Hematopoietic multipotent progenitor cell treated with erythropoietin and hydrocortisone succinate and interleukin-3 and kit ligand, for 17 days (in vitro differentiated cells): ENCODE measurements at places on chromosomes 5 and 9.

GRCh38 chr9:88429595-88430430, 41.6 kb downstream of the SPIN1 start:
- DNase-seq: no peak

- no peak for DNase-seq
These were observed 1.3 kb upstream of the NNT start for GRCh38 chr5:43601454-43602260.

DNA sequence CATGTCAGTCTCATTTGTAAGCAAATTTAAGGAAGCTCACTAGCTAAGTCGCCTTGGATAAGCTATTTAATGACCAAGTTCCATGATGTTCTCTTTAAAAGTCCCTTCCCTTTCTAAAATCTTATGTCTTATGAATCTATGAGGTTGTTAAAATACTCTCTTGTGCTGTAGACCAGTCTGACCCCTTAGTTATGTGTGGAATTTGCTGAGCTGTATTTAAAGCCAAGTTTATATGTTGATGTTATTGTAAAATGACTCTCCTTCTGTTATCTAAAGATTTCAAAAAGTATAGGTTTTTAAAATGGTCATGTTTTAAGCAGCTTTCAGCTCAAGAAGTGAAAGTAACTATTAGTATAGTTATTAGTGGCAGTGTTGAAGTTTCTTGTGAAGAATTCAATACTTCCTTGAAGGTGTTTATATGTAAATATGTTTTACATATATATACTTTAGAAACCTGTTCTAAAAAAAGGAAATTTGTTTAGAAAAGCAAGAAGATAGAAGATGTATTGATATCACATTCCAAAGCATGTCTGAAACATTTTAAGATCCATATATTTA, 92.2 kb downstream of the CDC42SE2 start:
- no peak for DNase-seq

GRCh38 chr5:44783634-44784315, 25.0 kb upstream of the MRPS30 start:
- no peak for DNase-seq

DNA sequence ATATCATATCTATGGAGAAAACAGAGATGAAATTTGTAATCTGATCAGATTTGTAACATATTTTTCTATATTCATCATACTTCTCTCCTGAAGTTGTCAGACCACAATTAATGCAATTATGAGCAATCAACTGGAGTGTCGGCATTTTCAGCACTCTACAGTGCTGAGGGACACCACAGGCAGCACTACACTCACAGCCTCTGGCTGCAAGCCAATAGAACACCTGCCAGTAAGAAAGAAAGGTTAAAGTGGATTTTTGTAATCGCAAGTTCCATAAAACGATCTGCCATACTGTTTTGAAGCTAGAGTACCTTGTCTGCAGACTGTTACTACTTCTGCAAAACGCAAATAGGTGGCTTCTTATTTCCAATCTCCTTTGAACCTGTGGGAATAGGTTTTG, 147.6 kb downstream of the ADAMTS6 start:
- DNase-seq: no peak

DNA sequence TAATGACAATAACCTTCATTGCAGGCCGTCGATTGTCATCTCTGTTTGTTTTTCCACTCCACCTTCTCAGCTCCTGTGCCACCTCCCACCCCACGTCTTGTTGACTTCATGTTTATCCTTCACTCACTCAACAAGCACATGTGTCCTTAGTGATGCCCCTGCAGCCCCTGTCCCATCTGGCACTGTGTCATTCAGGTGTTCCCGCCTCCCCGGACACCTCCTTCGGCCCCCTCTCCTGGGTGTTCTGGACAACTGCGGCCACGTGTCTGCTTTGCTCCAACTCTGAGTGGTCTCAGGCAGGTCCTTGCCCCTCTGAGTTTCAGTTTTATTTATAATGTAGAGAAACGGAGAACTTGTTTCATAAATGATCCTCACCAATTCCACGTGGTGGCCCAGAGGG, 91.0 kb upstream of the COL5A1 start:
- DNase-seq: no peak

- DNase-seq: no peak
These were observed 2.2 kb upstream of the SLIT3 start for GRCh38 chr5:169303119-169303515.

DNA sequence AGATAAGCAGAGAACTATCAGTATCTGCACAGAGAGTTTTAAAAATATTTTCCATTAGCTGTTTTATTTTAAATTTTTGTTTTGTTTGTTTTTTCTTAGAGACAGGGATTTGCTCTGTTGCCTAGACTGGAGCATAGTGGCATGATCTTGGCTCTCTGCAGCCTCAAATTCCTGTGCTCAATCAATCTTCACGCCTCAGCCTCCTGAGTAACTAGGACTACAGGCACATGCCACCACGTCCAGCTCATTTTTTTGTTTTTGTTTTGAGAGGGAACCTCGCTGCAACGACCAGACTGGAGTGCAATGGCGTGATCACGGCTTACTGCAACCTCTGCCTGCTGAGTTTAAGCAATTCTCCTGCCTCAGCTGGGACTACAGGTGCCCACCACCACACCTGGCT, 138.2 kb upstream of the LPAR1 start:
- no peak for DNase-seq

GRCh38 chr9:37300620-37301019, 121.9 kb upstream of the GRHPR start:
- DNase-seq: no peak

- DNase-seq: no peak
These were observed 30.7 kb downstream of the TCF7 start for GRCh38 chr5:134145041-134145757.

- DNase-seq: no peak
These were observed 7.5 kb upstream of the ZNF367 start for GRCh38 chr9:96425500-96426169.

DNA sequence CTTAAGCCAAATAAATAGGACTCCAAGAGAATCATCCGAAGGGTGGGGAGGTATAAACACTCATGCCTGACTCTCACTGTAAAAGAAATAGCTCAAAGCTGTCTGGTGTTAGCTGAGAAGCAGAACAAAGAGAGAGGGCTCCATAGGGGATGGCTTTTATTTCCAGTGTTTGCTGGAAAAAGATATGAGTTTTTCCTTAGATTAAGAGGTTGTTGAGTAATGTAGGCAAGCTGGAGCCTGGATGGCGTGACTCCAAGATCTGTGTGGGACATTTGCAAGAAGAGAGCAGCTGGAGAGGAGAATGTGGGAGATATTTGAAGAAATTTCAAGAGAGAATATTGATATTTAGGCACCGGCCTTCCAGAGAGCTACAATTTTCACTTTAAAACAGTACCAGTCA, 793.7 kb upstream of the RGMB start:
- DNase-seq: no peak

- no peak for DNase-seq
These were observed 8.2 kb downstream of the GNE start for GRCh38 chr9:36250079-36250478.

DNA sequence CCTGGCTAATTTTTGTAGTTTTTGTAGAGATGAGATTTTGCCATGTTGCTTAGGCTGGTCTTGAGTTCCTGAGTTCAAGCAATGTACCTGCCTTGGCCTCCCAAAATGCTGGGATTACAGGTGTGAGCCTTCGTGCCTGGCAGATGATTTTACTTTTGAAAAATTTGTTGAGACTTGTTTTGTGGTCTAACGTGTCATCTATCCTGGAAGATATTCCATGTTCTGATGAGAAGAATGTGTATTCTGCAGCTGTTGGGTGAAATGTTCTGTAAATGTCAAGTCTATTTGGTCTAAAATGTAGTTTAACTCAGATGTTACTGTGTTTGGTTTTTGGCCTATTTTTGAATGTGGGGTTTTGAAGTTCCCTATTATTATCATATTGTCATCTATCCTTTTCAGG, 145.6 kb downstream of the XRCC4 start:
- DNase-seq: no peak

- DNase-seq: no peak
These were observed 78.5 kb upstream of the PIP5K1B start for GRCh38 chr9:68626526-68626925.

DNA sequence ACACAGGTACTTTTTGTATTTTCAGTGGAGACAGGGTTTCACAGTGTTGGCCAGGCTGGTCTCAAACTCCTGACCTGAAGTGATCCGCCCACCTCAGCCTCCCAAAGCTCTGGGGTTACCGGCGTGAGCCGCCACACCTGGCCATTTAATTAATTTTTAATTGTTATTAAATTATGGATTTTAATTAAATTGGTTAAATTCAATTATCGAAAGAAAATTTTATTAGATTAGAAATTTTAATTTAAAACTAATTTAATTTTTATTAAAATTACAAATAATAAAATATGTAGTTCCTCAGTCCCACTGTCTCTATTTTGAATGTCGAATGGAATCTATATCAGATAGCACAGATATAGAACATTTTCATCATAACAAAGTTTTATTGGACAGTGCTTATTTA, 416.5 kb downstream of the GABRG2 start:
- DNase-seq: no peak

DNA sequence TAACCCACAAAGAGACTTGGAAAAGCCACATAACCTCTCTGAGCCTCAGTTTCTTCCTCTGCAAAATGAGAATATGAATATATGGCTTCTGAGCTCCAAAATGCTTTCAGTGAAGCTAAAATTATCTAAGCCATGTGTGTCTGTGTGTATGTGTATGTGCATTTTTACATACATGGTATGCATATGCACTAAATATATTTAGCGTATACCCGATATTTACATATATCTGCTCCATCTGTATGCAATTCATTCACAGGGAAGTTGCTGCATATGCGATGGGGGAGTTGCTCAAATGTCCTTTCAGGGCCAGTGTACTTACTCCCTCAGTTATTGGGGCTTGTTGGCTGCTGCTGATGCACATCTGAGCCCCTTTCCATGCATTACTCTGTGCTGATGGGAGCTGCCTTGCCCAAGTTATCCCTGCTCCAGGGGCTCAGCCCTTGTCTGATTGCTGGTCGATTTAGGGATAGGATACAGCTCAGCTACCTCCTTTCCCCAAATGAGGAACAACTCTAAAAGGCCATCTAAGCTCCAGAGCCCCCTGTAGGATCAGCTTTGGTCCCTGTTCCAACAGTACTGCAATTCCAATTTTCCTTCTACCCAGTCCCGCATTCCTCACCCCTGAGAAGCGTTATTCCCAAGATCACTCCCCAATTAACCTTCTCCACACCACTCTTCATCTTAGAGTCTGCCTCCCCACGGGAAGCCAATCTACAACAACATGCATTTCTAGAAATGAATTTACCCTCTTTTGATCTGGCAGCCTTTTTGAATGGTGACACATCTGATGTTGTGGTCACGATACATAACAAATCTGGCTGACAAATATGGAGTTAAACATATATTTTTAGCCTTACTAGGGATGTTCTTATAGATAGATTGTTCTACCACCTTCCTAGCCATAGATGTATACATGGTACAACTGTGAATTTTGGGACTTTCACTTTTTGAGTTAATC, 15.9 kb downstream of the RHOBTB3 start:
- DNase-seq: no peak

DNA sequence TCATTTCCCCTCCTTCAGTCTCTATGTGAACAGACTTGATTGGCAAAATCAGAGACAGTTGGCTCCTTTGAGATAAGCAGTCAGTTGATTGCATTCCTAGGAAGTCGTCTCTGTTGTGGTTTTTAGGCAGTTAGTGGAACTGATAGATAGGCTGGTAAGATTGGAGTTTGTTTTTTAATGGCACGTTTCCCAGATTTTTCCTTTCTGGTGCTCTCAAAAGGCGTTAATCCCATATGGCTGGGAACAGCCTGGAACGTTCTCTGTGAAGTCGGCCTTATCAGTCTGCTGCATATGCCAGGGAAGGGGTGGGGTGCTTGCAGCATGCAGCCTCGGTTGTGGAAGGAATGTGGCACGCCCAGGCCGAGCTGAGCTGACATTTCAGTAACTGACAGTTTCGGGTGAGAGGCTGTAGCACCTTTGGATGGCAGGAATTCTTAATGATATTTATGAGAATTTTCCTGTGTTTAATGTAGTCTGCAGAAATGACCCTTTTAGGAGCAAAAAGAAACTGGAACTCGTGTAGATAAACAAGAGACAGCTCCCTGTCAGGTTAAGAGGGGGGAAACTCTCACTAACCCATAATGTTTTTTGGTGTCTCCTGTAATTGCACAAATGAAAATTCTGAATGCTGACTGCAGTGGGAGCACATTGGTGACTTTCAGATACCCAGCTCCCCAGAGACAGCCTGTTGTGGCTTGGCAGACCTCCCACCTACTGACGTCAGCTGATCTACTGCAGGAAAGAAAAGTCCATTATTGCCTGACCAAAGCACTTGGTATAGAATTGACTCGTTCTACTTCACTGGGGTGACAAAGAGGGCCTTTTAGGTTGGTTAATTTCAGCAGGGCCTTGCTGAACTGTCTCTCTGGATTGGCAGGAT, 6.3 kb downstream of the SPTAN1 start:
- peak; percentile 75 for DNase-seq

GRCh38 chr9:27599102-27599869, 26.0 kb upstream of the C9orf72 start:
- DNase-seq: no peak

DNA sequence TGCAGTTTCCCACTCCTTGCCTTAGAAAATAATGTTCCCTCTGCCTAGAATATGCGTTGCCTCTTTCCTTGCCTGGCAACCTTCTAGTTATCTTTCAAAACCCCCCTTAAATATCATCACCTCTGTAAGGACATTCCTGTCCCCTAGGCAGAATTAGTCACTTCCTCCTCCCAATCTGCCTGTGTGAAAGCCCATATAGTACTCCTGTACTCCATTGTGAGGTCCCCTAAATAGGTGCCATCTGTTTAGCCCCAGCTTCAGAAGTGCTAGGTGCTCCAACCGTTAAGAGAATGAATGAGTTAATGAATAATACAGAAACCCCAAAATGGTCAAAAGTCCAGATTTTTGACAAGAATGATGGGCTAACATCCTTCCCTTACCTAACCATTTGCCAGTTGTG, 181.4 kb downstream of the GDNF start:
- no peak for DNase-seq

DNA sequence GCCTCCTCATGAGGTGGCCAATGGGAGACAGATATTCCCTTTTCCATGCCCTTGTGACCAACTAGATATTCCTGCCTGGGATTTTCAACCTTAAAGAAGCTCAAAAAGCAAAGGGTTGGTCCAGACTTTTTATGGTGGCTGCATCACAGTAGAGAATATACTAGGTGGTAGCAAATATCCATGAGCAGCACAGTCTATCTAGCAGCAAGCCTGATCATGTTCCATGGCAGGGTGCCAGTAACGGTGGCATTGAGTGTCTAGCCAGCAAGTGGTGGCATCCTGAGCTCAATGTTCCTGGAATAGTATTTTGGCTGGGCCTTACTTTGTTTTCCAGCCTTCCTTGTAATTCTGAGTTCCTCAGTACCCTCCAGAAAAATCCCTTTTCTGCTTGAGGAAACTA, 25.8 kb downstream of the CDC25C start:
- peak; percentile 94 for DNase-seq

DNA sequence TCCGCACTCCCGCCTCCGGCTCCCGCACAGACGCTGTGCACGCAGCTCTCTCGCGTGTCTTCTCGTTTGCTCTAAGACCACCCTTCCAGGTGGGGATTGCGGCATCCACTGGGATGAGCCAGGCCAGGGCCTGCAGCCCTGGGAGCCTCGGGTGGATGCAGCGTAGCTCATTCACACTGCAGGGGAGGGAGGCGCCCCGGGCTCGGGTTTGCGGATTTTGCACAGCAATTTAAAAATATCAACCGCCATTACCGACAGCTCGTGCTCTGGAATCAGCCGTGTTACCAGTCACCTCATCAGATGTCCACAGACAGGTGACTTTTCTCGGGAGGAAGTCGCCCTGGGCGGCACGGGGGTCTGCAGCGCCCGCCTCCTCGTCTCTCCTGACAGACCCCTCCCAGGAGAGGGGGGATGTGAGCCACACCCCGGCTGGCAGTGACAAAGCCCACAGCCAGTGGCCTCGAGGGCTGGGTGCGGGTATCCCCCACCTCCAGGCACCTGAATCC, 20.8 kb upstream of the SLC6A3 start:
- DNase-seq: no peak

- no peak for DNase-seq
These were observed 13.4 kb downstream of the CEP72 start for GRCh38 chr5:625516-625915.
